Activated CD4-positive, alpha-beta T cell treated with anti-CD3 and anti-CD28 coated beads for 24 hours (primary cell): ENCODE measurements at places on chromosomes 7 and 10.

DNA sequence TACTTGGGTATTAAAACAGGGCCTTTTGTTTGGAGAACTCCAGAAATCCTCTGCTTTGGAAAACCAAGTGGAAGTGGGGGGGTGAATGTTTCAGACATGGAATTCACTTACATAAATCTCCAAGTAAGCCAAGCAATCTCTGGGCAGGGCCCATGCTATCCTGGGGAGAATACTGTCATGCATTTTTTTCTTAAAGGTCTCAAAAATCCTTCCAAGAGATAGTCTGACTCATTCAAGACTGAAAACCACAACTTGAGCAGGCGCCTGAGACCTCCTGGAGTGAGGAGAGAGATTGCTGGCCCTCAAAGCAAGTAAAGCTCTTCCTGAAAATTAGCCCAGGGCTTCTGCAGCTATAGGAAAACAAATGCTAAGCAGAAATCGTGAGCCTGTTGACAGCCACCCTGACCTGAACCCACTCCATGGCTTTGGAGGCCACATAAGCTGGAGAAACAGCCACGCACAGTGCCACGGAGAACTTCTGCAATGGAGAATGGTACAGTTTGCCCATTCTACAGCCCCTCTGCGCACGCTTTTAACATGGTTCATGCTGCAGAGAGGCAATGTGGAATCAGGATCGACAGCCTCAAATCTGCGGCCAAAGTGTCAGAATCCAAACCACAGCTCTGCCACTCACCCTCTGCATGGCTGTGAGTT, 203.1 kb upstream of the AUTS2 start:
- DNase-seq: no peak

- no peak for DNase-seq
These were observed 267.7 kb downstream of the FGFR2 start for GRCh38 chr10:121330563-121330962.

DNA sequence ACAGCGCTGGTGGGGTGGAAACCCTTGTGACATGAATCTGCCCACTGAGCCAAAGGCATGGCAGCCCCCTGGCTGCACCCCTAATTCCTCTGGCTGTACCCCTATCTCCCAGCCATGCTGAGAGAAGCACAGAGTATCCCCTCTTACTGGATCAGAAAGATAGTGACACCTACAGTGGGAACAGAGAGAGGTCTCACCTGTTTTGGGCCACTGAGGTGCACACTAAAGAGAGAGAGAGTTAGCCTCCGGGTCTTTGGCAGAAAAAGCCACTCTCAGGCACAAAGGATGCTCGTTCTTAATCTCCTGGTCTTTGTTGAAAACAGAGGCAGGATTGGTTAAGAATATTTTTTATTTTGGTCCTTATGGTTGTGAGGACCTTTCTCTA, 11.3 kb downstream of the TSPAN14 start:
- no peak for DNase-seq

DNA sequence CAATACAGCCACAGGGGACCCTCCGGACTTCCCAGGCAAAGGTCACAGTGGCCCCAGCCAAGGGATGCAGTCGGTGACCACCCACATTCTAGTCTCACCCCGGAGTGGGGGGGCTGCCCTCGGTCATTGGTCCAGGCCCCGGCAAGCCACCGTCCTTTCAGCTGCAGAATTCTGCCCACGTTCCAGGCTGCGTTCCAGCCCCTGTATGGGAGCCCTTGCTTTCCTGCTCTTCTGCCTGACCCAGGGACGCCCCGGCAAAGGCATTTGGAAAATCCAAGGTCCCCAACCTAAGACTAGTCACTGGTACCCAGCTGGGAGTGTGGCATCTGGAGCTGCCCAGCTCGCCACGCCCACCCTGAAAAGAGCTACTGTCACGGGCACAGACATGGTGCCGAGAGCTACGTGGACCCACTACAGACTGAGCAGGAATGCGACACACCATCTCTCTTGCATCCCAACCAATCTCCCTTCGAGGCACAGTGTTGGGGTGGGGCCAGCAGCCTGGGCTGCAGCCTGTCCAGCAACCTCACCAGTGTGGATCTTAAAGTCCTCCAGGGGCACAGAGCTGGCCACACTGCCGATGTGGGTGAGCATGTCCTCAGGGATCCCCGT, 18.6 kb downstream of the OGDHL start:
- DNase-seq: no peak

DNA sequence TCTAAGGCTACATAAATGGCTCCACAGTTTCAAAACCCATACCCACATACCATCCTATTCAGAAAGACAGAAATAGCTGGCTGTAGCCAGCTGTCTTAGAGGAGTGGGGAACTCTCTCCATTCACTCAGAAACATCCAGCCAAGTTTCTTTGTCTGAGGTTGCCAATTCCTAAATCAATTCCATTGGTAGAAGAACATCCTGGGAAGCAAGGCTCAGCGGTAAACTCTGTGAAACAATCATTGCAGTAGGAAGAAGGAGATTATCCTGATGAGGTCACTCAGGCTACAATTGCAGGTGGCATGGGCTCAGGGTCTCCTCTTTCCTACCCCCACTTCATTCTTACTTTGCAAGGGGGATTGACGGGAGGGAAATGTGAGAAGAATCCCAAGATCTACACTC, 154.0 kb downstream of the ETV1 start:
- DNase-seq: no peak

DNA sequence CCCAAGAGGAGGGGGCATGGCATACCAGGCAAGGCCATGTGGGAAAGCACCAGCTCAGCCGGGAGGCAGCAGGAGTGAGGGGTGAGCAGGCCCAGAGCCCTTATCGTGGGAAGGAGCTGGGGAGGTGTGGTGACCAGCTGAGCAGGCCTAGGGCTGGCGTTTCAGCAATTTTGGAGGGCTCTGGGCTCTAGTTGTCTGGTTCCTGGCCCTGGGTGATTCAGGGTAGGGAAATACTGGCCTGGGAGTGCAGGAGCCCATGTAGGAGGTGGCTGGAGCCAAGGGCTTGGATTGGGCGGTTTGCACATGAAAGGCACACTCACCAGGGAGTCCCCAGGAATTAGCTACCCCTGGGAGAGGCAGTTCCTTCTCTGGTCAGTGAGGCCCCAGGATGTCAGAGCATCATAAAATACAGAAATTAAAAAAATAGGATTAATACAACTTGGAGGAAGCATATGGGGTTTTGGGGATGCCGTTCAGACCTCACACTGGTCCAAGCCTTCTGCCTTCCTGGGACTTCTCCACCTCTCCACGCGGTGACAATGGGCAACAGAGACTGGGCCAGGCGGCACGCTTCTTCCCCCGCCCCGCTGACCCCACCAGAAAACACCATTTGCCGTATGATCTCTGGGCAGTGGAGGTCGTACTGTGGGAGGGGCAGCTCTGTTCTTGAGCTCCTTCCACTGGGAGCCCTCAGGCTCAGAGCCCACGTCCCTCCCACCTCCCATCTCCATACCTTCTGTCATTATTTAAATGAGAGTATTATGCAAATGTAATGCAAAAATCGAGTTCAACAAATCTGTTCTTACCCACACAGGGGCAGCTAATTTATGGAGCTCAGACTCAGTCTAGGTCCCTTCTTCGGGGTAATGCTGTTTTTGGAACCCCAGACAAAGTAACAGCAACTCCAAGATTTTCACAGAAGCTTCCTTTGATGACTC, 133.0 kb upstream of the FAM20C start:
- DNase-seq: no peak

DNA sequence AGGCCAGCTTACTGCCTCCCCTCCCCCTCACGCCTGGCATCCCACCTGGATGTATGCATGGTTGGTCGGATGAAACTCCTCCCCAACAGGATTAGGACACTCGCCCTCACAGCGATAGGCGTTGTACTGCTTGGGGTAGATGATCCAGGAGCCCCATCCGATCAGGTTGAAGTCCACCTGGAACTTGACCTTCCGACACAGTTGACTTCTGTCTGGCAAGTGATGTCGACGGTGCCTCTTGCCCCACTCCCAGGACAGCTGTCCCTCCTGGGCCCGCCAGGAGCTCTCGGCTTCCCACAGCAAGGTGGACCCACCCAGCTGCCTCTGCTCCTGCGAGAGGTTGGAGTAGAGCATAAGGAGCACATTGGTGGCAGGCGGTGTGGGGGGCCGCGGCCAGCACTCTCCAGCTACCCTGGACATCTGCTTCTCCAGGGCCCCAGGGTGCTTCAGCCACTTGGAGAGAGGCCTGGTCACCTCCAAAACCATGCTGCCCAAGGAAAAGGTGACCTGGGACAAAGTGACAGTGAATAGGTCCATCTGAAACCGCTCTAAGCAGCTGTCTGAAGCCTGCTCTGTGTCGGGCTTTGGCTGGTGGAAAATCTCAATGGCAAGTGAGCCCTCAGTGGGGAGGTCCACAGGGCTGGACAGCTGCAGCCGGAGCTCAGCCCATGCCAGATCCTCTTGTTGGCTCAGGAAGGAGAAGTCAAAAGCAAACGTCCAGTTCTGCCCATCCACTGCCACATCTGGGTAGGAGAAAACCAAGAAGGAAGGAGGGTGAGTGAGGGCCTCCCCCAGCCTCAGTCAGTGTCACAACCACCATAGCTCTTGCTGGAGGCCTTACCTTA, 6.0 kb downstream of the NODAL start:
- DNase-seq: no peak

GRCh38 chr7:91367812-91368578, 103.8 kb downstream of the FZD1 start:
- DNase-seq: no peak

- no peak for DNase-seq
These were observed 434.5 kb downstream of the CCSER2 start for GRCh38 chr10:84762754-84763394.

- DNase-seq: no peak
These were observed 27.0 kb upstream of the GSDME start for GRCh38 chr7:24784277-24784676.

DNA sequence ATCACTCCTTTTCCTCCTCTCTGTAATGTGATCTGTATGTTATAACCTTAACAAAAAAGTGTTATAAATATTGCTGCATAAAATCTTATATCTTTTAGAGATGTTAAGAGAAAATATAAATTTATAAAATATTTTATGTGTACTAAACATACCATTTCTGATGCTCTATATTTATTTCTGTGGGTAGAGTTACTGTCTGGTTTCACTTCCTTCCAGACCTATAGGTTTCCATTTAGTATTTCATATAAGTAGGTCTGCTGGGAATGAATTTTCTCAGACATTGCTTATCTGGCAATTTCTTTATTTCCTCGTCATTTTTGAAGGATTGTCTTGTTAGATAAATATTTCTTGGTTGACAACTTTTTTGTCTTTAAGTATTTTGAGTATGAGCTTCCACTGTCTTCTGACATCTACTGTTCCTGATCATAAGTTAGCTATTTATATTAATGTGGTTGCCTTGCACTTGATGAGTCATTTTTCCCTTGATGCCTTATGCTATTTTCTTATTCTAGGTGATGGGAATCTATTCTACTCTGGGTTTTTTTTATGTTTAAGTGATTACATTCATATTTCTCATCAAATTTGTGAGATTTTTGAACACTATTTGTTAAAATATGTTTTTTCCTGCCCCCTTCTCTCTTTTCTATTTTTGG, 11.2 kb upstream of the THSD7A start:
- DNase-seq: no peak

DNA sequence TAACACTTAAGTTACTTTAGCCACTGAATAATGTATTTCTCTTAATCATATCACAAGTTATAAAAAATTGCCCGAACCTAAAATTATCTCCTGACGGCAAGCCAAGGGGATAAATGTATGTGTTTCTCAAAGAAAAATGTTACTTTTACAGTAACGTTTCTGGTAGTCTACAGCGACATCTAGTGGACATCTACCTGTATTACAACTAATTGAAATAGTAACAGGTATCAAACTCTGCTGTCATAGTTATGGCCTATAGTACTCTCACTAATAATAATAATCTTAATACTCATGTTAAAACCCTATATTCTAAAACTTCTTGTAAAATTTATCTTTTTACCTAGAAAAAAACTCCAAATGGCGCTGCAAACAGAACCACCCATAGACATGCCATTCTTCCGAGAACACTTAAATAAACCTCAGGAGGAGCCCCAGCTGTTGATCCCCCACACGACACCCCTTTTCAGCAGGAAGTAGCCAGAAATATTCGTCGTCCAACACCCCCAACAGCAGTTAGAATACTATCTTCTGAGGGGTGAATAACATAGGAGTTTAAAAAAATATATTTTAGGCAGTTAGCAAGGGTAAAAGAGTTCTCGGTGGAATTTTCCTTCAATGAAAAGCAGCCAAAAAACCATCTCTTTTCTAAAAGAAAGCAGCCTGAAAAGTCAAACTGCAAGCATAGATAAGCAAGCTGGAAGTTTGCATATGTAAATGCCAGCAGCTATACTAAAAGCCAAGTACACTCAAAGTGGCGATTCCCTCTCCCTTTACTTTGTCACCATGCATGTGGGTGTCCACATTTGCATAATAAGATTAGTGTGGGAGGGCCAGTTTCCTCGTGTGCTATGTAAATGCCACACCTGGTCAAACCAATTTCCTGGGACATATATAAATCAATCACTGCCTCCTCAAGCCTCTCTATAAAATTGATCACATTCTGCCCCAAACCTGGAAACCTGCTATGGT, 40.5 kb upstream of the ZNF107 start:
- no peak for DNase-seq

DNA sequence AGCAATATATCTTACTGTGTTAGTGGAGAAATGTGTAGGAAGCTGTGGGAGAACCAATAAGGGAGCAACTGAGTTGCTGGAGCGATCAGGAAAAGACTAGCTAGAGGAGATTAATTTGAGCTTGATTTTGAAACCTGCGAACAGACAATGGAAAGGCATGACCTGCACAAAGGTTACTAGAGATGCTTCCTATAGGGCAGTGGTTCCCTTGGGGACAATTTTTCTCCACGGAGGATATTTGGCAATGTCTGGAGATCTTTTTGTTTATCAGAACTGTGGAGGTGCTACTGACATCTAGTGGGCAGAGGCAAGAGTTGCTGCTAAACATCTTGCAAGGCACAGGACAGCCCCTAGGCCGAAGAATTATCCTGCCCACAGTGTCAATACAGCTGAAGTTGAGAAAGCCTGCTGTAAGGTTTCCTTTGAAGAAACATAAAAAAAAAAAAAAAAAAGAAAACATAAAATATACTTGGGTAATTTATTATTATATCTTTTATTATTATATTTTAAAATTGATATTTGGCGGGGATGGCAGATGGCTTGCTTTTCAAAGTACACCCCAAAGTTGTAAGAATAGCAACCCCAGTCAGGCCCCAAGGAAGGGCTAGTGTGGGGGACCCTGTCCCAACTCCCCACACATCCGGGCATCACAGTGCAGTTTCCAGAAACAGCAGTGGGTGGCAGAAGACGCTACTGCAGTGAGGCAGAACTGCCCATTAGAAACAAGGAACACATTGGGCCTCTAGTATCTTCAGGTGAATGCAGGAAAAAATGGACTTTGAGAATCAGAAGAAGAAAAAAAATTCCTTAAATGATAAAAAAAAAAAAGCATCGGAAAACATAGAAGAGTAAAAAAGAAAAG, 481.6 kb downstream of the SH2D4B start:
- DNase-seq: no peak

DNA sequence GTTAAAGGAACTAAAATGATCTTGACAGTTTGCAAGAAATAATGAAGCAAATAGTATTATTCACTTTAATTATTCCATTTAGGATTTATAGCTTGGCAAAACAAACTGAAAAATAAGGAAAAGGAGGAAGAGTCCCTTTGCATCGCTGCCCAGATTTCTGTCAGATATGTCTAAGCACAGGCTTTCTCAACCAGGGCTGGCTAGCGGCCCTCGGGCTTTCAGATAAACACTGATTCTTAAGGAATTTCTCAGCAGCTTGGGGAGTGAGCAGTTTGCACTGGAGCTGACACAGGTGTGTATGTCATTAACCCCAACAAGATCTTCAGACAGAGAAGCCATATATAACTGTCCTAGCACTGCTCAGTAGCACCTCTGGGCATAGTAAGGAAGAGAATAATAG, 47.9 kb upstream of the SEMA3D start:
- no peak for DNase-seq

GRCh38 chr7:100398239-100398638, 25.0 kb downstream of the PILRA start:
- no peak for DNase-seq
